GM23248 (cell line): ENCODE measurements at places on chromosomes 12 and 14.

DNA sequence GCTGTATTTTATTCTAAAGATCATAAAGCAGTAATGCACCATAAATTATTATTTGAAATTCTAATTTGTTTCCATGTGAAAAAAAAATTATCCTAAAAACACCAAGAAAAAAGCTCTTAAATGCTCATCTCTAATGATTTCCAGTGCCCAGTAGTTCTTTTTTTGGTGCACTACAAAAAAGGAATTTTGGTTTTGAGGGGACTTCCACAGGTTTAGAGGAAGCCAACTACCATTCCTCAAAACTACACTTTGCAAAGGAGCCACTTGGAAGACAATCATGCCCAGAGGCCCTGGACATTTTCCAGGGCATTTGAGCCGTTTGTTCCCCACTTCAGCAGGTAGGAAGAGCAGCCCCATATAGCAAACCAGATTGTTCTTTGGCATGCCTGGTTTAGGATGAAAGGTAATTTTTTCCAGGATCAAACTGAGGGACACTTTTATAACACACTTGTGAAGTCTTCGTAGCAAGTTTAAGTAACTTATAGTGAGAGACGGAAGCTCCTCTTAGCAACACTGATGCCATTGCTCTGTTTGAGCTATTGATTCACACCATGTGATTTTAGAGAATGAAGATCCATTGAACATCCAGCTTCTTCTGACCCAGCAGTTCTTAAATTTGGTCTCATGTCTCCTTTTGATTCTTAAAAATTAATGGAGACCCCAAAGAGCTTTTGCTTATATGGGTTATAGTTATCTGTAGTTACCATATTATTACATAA is 187.9 kb downstream of the ETV6 start:
- no peak for DNase-seq

DNA sequence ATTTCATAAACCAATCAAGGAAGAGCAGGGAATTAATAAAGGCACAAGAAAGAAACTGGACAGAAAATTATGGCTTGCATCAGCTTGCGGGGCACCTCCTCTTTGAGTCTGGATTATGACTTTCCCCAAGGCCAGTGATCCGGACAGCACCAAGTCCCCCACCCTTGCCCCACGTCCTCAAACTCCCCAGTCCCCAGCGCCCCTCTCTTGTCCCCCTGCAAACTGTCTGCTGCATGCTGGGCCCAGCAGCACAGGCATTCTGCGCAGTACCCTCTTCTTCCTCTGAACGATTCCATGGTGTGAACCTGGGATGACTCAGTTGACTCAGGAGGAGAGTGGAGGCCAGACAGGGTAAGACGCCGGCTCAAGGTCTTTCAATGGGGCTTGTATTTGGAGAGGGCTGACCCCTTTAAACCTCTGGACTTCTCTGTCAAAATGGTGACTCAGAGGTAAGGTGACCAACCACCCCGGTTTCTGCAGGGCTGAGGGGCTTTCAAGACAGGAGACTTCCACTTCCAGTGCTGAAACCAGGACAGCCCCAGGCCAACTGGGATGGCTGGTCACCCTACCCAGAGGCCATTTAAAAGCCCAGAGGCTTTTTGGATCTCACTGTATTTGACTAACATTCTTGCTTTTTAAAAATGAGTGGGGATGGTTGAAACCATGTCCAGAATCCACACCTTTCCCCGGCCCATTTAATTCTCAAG is 13.5 kb downstream of the C14orf132 start:
- peak; percentile 50 for DNase-seq

- DNase-seq, result no peak
Measured at GRCh38 chr14:72052356-72052755, 120.1 kb downstream of the RGS6 start.

GRCh38 chr14:76690502-76691105 is 70.7 kb upstream of the VASH1 start:
- DNase-seq, result no peak

GRCh38 chr14:89600950-89601826 is 184.2 kb upstream of the FOXN3 start:
- DNase-seq, result peak; percentile 45

- no peak for DNase-seq
Measured at GRCh38 chr14:104845834-104846441, 19.1 kb upstream of the CEP170B start.

GRCh38 chr14:30240685-30241084 is 313.0 kb upstream of the PRKD1 start:
- DNase-seq, result peak; percentile 44

GRCh38 chr12:82981150-82981549 is 294.4 kb downstream of the TMTC2 start:
- DNase-seq, result peak; percentile 5

- no peak for DNase-seq
Measured at GRCh38 chr14:65335411-65335947, 77.1 kb upstream of the FUT8 start.

DNA sequence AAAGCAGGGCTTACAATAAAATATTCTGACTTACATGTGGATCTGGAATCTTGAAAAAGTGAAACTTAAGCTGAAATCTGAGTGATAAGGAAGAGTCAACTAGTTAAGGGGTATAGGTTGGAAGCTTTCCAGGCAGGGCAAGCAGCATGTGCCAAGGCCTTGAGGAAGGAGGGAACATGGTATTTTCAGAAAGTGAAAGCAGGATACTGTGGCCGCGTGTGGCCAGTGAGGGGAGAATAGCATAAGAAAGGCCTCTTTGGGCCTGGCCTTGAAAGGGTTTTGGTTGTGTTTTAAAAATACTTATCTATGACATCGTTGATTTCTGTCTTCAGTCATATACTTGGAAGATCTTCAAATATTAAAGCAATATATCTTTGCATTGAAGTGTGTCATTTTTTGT is 213.4 kb downstream of the AKAP6 start:
- no peak for DNase-seq

DNA sequence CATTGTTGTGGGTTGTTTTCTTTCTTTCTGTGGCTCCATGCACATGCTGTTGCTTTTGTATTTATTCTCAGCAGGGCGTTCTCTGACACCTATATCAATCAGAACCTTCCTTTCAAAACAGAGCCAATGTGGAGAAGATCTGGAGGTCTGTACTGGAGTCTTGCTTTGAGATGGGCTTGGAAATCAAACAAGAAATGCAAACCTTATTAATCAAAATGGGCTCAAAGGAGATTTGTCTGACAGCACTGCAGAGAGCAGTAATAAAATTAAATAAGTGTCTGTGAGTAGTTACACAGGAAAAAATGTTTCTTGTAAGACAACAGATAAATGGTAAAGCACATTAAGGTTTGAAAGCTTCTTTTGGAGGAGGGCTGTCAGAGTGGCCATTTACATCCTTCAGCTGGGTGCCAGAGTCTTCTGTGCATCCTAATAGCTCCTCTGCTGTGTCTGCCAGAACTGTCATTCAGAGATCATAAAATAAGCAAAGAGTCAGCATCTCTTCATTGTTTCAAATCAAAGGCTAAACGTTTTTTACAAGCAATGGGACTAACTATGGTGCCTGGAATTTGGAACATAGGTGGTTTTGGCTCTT is 414.3 kb downstream of the NAV3 start:
- DNase-seq, result no peak

DNA sequence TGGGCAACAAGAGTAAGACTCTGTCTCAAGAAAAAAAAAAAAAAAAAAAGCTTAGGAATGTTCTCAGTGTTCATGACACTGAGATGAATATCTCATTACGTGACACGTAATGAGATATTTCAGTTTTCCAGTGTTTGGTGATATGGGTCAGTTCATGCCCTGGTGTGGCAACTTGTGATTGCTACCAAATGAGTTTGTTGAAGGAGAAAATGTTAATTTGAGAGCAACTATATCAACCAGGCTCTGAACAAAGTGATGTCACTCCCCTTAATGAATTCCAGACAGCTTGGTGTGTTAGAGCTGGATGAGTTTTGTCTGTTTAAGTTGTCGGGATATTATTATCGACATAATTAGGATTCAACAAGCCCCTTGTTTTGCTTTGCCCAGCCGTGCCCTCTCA is 211.7 kb downstream of the DPF3 start:
- DNase-seq, result peak; percentile 82

- DNase-seq, result no peak
Measured at GRCh38 chr14:48435221-48435620, 759.8 kb upstream of the MDGA2 start.

DNA sequence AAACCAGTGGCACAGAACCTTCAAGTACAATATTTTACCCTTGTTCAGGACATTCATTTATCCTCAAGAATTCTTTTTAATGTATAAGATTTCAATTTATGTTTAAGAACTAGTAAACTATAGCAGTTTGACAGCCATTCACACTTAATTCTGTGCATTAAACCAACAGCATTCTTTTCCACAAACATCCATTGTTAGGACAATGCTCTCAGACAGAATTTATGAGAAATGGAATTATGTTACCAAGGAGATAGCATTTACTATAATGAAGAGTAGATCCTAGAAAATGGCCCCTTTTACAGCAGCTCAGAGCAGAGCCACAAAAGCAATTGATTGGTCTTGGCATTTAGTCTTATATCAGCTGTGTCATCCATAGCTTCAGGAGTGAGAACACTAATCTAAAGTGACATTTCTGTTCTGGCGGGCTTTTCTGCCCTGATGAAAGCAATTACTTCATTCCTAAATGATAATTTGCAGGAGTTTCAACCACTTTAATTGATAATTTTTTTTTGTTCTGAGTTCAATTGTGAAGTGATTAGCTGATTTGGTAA is 268.9 kb downstream of the NPAS3 start:
- no peak for DNase-seq

GRCh38 chr14:77615361-77616132 is 890 bp downstream of the SPTLC2 start:
- peak; percentile 75 for DNase-seq

DNA sequence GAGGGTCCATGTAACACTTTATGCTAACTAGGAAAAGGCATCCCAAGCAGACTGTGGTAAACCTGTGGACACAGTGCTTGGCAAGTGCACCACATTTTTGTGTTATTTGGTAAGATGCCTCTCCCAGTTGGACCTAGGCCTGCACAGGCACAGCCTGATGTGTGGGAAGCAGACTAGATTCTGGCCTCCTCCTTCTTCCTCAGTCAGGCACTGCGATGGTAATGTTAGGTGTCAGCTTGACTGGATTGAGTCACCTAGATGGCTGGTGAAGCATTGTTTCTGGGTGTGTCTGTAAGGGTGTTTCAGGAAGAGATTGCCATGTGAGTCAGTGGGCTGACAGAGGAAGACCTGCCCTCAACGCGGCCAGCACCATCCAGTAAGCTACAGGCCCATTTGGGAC is 25.3 kb upstream of the RHOJ start:
- DNase-seq, result peak; percentile 80
